ENCODE measurements at places on chromosomes 2 and 18.
A peak's percentile ranks its signal among the peaks of the same experiment; 100 is the strongest.

DNA sequence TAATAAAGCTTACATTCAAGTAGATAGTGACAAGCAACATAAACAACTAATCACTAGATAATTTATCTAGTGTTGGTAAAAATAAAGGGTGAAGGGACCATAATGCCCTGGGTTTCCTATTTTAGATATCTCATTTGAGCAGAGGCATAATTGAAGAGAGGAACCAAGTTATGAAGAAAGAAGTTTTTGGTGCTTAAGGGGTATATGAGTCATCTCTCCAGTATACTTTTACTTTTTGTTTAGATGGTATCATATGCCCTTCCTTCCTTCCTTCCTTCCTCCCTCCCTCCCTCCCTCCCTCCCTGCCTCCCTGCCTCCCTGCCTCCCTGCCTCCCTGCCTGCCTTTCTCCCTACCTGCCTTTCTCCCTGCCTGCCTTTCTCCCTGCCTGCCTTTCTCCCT lies 1053.5 kb upstream of the CELF4 start:
- DNase-seq: no peak

GRCh38 chr2:210540900-210541289 lies 15.5 kb upstream of the CPS1 start:
- DNase-seq: no peak

DNA sequence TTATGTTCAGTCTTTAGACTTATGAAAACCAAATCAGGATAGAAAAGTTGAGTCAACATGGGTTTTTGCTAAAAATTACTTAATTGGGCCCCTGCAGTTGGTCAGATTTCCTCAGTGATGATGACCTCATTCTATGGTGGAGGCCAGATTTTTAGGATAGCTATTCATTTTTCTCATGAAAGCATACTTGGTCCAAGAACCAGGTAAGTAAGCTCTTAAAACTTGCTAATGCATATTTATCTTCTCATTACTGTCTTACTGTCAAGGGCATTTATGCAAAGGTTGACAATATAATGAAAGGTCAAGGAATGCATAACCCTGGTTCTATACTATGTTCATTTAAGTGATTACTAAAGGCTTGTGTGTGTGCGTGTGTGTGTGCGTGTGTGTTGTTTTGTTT lies 650.6 kb downstream of the SATB2 start:
- no peak for DNase-seq

- DNase-seq: no peak
Measured at GRCh38 chr2:101821828-101822458, 124.4 kb downstream of the MAP4K4 start.

- peak; percentile 1 for DNase-seq
Measured at GRCh38 chr18:43271593-43272432, 5.5 kb downstream of the SYT4 start.

DNA sequence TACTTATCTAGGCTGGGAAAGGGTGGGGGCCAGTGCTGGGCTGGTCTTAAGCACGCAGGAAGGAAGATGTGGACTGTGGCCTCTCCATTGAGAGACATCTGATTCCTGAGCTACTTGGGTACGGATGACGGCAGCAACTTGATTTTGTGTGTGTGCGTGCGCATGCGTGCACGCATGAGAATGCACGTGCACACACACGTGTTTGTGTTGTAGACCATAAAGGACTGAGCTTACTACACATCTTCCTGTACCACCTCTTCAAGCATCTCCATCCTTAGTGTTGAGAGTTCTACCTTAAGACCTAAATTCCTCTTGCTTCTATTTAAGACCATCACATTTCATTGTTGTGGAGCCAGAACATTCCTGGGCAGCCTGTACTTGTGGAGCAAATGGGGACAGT lies 9.5 kb downstream of the WNT6 start:
- DNase-seq: no peak

GRCh38 chr18:59846814-59847490 lies 52.8 kb upstream of the PMAIP1 start:
- DNase-seq: no peak

DNA sequence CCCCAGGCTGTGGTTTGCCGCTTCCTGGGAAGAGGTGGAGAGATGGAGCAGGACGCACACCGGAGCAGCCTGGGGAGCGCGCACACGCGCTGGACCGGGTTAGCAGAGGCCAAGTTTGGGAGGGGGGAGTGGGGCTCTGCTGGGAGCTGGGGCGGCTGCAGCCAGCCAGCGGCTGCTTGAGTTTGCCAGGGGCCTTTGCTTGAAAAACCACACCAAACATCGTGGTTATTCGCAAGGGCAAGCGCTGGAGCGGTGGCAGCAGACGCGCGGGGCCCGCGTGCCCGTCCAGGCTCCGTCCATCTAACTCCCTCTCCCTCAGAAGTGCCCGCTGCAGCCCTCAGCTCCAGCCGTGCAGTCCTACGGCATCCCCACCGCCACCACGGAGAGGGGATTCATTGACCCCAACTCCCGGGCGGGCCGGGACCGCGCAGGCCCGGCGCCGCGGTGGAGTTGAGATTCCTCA lies 4.6 kb downstream of the PTGR3 start:
- DNase-seq: no peak

DNA sequence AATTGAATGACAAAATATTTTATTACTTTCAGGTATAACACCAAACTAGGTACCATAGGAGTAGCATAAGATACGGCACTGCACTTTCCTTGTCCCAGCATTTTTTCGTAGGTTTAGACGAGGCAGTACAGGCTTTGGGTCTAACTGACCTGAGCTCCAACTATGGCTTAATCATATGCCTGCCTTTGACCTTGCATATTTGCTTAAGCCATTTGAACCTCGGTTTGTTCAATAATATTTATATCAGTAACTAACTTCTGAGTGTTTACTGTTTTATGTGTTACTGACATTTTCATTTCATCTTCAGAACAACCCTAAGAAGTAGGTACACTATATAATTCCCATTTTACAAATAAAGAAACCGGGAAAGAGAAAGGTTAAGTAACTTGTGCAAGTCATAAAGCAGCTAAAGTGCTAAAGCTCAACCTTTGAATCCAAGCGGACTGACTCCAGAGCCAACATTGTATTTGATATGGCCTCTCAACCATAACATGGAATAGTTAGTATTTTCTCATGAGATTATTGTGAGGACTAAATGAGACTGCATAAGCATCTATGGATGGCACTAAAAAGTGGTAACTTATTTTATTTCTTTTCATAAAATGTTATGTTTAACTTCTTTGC lies 104.0 kb downstream of the R3HDM1 start:
- no peak for DNase-seq

DNA sequence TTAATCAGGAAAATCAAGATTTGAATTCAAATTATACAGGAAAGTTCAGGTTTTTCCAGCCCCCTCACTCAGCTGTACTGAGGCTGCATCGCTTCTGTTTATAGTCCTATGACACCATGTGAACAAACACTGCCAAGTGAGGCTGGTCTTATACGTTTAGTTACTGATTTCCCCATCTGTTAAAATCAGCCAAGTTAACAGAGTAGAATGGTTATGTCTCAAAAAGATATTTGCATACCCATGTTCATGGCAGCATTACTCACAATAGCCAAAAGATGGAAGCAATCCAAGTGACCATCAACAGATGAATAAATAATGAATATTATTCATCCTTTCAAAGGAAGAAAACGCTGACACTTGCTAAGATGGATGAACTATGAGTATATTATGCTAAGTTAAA lies 43.8 kb downstream of the REEP1 start:
- DNase-seq: no peak

GRCh38 chr2:172395503-172395902 lies 31.9 kb upstream of the ITGA6 start:
- no peak for DNase-seq

DNA sequence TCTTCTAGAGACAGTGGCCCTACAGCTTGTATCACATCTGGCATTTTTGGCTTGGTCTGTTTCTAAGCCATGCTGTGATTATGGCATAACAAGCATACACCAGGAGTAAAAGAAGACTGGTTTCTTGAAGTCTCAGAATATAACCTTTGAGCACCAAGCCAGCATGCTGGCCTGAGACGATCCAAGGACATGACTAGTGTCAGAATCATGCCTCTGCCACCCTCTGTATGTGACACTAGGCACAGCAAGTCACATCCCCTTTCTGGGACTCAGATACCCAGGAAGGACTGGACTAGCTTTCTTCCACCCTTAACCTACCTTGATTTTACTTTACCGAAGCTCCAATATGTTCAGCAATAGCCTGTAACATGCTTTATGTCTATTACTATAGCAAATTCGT lies 345.5 kb downstream of the SETBP1 start:
- DNase-seq: no peak

DNA sequence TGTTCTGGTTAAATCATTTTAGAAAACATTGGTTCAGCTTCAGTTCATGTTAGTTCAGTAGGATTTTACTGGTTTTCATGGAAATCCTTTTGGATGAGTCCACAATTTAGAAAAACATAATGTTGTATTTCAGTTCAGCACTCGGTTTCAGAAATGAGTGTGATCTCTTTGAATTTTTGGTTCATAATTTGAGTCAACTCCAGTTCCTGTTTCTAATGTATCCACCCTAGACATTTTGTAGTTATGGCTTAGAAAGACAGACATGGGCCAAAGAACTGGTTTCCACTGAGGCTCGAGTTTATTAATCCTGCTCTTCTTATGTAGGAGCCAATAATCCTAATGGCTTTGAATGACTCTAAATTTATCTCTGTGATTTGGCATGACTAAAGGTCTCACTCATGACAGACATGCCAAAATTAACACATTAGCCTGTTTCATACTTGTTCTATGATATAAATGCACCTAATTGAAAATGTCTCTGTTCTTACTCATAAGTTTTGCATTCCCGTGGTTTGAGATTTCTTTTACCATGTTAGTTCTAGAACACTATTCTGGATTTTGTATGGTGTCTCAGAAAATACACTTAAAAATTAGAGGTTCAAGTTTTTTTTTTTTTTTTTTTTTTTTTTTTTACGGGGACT lies 82.3 kb upstream of the SPRED2 start:
- DNase-seq: no peak

DNA sequence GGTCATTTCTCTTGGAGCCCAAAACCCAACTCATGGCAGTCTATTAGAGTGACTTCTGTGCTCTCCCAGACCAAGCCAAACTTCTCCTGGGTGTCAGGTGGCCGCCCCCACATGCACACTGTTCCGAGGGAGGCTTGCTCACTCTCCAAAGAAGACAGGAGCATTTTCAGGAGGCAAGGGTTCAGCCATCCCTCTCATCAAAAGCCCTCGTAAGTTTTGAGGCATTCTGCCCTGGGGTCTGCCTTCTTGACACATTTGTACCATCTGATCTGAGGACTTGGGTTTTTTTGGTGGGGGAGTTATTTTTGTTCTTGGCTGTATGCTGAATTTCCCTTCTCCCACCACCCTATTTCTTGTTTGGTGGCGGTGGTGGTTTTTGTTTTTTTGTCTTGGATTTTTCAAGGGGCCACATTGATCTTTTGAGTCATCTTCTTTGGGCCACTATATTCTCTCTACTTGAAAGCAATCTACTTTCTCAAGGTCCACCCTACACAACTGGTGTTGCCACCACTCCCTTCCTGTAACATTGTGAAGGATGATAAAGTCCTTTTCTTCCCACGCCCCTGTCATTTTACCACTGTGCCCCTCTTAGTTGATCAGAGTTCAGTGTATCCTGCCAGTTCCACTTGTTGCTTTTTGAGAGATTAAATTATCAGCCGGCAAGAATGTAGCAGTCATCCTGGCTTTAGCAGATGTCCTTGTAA lies 255.8 kb downstream of the CYP26B1 start:
- no peak for DNase-seq

- DNase-seq: no peak
Measured at GRCh38 chr18:8795586-8796325, 90.4 kb downstream of the MTCL1 start.

DNA sequence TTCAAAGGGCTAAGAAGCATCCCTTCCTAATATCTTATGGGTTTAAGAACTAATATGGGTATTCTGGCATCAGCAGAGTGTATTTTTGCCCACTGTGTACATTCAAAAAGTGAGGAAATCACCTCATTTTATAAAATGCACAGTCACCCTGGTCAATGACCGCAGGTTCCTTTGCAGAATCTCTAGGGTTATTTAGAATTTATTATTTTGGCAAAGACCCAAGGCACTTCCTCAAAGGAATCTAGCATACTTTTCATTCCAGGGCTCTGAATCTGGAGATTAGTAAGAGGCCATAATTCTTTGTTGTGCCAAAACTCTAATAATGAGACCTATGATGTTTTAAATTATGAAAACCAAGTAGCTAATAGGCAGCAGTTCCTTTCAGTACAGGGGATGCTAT lies 27.2 kb upstream of the CDH2 start:
- DNase-seq: no peak

GRCh38 chr2:53970724-53971602 lies at the start of gene PSME4:
Gene PSME4 (minus strand): TSS chr2:53970993. CDS start chr2:53970784, 209 bp downstream.
- peak; percentile 86 for DNase-seq

DNA sequence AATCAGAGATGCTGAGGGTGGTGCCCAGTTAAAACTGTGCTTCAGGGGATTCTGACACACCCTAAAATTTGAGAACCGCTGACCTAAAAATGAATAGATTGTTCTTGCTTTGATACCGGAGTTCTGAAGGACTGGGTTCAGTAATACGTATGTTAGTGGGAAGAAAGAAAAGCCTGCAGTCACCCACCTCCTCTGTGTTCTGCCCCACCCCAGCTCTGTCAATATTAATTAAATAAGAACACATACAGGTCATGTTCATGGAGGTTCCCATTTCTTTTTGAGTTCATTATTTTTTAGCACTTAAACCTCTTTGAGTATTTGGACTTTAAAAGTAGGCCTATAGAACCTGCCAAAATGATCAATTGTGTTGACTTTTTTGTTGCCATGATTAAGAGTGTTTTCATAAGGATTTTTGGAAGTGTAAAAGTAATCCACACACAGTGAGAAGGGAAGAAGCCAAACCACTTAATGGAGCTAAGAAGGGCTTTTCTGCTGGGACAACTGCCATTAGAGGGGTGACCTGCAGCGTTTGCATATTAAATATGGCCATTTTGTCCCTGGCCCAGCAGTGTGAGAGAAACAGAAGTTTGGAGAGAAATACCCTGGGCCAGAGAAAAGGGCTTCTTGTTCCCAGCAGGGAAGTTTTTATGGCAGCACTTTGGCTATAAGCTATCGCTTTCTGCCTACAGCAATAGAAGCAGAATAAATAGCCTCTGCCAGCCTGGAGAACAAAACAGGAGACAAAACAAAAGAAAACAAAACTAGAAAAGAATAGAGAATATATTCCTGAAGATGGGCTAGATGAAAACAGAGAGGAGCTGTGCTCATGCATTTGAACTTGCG lies 80.7 kb upstream of the RNF152 start:
- no peak for DNase-seq

- DNase-seq: no peak
Measured at GRCh38 chr2:86150502-86150901, 44.5 kb downstream of the PTCD3 start.

GRCh38 chr2:30034052-30034775 lies 112.6 kb upstream of the YPEL5 start:
- DNase-seq: no peak

- no peak for DNase-seq
Measured at GRCh38 chr2:86140969-86141392, 34.9 kb downstream of the PTCD3 start.

DNA sequence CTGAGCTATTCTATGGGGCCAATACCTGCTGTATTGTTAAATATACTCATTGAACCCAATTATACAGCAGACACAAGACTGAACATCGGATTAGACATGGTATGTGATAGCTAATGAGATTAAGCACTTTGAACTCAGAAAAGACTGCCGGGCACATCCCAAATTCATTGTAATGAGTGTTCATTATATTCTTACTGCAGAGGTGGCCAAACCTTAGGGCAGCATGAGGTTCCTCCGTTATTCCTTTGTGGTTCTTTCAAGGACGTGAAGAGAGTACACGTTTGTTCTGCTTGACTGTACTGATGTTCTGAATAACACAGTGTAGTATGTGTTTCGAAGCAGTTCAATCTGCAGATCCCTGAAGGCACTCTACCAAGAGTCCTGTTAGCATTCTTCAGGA lies 78.4 kb downstream of the KIF5C start:
- no peak for DNase-seq
